ENCODE measurements at places on chromosomes 7 and 10.

- DNase-seq = no peak
Measured at GRCh38 chr7:141416650-141417270, 134.4 kb upstream of the AGK start.

DNA sequence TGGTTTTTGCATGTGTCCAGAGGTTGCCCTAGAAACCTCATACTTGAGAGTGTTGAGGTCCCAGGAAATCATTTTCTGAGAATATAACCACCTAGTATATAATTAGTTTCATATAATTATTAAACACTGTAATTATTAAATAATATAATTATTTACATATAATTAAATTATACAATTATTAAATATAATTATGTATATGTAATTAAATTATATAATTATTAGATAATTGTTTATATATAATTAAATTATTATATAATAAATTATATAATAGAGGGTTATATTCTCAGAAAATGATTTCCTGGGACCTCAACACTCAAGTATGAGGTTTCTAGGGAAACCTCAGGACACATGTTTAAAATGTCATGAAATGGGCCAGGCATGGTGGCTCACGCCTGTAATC is 27.6 kb downstream of the SCRN1 start:
- DNase-seq = no peak

DNA sequence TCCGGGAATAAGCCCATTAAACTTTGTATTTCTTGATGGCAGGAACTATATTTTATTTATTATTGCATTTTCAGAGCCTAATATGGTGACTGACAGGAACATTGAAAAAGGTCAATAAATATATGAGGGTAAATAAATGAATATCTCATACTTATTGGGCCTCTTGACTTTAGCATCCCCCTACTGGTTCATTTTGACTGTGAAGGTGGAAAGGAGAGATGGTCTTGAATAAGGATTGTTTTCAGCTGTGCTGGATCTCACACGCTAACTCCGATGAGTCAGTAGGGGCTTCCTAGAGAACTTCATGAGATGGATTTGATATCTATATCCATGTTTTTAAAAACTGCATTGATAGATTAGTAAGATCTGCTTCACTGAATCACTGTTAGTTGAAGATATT is 1026.0 kb downstream of the REEP3 start:
- DNase-seq = no peak

DNA sequence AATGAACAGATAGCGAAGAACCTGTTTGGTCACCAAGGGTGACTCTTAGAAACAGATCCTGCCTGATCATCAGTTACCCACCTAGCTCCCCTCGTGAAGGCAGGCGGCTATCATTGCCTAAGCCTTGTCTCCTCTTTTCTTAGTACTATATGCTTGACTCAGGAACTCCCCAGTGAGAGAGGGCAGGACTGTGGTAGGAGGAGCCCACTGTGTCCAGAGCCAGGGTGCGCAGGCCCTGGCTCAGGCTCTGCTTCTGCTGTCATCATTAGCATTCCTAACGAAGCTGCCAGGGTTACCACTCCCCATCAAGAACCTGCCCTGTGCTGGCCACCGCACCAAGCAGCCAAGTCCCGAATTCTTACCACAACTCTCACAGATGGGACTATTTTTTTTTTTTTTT is 160.8 kb downstream of the CHN2 start:
- no peak for DNase-seq

- no peak for DNase-seq
Measured at GRCh38 chr10:100656454-100656853, 88.9 kb upstream of the PAX2 start.

- no peak for DNase-seq
Measured at GRCh38 chr7:87712571-87712970, 84.4 kb downstream of the RUNDC3B start.

GRCh38 chr10:36313142-36313541 is 671.0 kb upstream of the FZD8 start:
- no peak for DNase-seq

DNA sequence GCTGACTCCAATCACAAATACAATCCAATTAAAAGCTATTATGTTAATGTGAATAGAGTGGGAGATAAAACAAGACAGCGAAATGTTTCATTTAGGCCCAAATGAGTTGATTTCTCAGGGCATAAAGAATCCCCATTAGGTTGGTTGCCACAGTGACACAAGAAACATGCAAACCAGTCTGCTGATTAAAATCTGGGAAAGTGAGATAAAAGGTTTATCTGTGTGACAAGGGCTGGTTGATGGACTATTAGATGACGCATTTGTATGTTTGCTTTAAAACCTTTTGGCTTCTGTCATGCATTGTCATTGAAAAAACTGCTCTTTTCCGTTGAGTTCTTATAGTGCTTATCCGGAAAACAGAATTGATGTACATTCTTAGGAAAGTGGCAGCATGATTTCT is 658.2 kb downstream of the GATA3 start:
- DNase-seq = no peak

GRCh38 chr10:49096890-49097445 is 18.4 kb downstream of the VSTM4 start:
- no peak for DNase-seq

DNA sequence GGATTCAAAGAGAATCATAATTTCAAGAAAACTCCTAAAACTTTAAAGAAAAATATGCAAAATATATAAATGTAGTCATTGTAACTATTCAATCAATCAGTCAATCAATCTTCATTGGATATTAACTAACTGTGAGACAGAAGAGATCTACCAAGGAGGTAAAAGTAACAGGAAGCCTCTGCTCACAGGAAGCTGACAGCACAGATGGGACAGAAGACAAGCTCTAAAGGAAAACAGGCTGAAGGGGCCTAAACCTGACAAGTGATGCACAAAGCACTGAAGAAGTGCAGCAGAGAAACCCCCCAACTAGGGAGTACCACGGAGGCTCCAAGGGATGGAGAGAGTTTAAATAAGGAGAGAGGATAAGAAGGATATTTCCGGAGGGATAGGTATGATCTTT is 173.0 kb downstream of the SKAP2 start:
- DNase-seq = no peak

DNA sequence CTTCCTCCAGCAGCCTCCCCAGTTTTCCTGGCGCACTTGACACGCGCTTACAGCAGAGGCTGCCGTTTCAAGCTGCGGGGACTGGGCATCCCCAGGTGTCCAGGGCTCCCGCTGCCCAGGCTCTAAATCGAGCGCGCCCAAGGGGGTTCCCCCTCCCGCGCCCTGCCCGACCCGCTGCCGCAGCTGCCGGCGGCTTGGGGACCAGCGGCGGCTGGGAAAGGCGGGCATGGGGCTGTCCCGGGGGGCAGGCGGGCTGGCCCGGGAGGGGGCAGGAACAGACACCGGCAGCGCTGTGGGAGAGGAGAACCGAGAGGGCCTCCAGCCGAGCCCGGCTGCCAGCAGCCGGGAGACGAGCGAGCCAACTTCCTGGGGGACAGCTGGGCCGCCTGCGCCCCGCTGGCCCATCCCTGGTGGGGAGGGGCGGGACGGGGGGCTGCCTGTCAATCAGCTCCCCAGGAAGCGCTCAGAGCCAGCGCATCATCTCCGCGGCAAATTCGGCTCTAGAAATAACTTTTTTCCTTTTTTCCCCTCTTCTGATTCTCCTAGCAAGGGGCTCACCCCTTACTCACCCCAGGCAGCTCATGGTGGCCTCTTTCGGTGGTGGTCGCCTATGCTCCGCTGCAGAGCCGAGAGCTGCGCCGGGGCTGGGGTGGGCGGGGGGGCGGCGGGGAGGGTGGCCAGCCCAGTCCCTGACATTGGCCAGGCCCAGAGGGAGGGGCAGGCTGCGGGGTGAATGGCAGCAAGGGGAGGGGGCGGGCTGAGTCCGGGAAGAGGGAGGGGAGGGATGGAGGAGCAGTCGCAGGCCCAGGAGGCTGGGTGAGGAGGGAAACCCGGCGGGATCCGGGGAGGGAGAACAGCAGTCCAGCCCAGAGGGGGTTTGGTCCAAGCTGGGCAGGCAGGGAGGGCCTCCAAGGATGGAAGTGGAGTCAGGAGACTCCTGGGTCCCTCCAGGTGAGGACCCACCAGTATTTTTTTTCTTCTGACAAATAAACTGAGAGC is 14.7 kb downstream of the GRID2IP start:
- no peak for DNase-seq

GRCh38 chr7:2116989-2117591 is 115.7 kb downstream of the MAD1L1 start:
- no peak for DNase-seq

DNA sequence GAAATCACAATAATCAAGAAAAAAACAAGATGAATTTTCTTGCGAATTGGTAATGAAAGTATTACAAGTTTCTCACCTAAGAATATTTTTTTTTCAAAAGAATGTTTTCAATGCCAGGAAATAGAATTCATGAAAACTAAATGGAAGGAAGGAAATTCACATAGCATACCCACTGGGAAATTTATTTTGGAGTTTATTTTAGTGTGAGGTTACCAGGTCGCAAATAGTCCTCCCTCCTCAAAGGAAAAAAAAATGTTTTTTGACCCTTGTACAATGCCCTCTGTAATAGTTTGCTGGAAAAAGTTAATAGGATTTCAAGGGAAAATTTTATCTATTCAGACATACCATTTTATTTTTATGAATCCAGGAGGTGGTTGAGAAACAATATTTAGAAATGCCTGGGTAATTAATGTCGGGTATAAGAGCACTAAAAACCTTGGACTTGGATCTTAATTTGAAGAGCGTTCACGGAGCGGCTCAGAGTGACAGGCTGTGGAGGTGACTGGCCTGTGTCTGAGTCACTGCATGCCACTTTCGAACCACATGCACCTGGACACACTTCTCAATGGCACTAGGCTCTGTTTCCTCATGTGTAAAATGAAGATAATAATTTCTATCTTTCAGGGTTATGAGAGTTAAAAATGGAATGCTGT is 28.2 kb downstream of the CUBN start:
- DNase-seq = no peak

DNA sequence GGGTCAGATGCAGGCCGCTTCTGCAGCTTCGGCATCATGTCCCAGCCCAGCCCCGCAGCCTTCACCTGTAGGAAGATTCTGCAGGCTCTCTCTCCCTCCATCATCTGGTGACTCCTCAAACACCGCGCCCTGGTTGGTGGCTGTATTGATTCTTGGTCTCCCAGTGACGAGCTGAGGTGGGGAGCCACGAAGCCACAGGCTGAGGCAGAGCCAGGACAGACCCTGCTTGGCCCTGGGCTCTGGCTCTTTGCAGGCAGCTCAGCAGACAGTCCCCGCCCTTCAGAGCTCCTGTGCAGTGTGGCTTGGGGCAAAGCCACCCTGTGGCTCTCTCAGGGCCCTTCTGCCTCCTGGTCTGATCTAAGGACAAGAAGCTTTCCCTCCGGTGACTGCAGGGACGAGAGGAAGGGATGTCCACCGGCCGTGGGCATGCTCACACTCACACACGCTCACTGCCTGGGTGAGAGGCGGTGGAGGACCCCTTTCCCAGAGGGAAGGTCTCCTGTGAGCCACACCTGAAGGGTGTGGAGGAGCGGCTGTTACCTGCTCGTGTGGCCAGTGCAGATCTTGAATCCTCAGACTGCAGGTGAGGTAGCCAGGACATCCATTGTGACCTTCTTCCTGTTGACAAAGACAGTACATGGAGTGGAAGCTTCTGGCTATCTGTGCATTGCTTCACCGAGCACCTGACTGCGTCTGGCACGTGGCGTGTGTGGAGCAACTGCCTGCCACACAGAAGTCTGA is 79.6 kb downstream of the INPP5A start:
- DNase-seq = no peak

DNA sequence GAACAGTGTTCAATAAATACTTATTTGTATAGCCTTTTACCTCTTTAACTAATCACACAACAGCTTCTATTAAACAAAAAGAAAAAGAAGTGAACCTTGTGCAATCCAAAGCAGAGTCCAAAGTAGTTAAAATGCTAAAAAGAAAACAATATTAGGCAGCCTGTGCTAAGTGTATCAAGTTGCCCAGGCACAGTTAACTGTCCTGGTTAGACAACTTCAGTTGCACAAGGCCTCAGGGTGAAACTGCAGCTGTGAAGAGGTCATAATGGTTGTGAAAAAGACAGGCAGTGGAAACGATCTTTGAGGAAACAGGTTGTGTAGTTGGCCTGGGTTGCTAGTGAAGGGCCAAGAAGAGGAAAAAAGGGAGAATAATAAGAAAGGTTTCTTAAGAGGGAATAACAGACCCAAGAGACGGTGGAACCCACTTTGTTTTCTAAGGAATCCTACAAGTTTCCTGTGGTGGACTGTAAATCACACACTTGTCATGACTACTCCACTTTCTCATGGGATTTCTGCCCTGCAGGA is 6.0 kb upstream of the CROT start:
- no peak for DNase-seq

DNA sequence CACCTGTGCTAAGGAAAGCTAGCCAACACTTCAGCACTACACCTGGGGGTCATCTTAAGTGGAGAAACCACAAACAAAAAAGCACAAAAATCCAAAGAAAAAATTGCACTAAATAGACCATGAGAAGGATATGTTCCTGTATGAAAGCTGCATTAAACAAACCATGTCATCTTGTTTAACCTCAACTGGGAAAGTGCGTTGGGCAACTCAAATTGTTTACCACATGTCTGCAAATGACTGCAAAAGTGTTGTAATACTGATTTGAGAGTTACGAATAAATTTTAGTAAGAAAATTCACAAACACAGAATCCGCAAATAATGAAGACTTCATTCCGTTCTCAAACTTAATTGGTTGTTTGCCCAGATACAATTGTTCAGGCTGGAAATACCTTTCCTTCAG is 111.9 kb upstream of the EGFR start:
- no peak for DNase-seq

DNA sequence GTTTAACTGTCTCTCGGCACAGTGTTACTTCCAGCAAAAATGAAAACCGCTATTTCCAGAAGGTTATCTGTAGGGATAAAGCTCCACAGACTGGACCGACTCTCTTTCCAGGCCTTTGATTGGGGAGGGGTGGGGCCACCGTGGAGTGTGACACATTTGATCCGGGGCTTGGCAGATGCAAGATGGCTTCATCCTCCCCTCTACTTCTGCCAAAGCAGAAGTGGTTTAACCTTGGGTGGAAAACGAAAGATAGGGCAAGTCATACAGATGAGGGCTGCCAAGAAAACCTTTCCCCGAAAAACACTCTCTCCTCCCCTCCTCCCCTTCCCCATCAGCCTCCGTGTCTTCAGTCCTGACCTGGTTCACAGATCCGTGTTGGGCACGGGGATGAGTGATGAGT is 139.7 kb upstream of the SH2B2 start:
- no peak for DNase-seq

DNA sequence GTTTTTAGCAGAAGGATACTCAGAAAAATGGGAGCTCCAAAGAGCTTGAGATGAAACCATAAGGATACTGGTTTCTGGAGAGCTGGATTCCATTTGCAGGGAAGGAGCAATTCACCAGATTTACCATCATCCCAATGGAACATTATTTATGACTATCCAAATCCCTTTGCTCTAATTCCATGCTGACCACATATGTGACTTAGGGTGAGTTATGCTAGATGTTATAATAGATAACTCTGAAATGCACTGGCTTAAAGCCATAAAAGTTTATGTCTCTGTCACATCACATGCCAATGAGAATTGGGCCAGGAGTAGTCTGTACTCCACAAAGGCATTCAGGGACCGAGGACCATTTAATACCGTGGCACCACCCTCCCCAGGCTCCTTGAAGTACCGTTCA is 185.2 kb downstream of the SKIDA1 start:
- DNase-seq = no peak

Measured in activated CD8-positive, alpha-beta memory T cell treated with anti-CD3 and anti-CD28 coated beads for 48 hours (primary cell).